B cell (primary cell): ENCODE measurements at places on chromosomes 1 and 21. TPM values are rescaled to one million over a fixed set of nuclear protein-coding genes. Genes with fewer than 3 reads are reported as not detected.

- DNase-seq, result no peak
- no peak overlapping the region for H3K4me3 ChIP-seq
- H3K36me3 ChIP-seq, result no peaks in the 10 kb centered on the region
Measured at GRCh38 chr1:109298666-109299557, 7.9 kb downstream of the MYBPHL start.

Gene FCRL6
- total RNA-seq, result 0.19 TPM in 1 of 2 replicates, not detected in the other

Gene LCE2A
- total RNA-seq, result not detected in 2 replicates

DNA sequence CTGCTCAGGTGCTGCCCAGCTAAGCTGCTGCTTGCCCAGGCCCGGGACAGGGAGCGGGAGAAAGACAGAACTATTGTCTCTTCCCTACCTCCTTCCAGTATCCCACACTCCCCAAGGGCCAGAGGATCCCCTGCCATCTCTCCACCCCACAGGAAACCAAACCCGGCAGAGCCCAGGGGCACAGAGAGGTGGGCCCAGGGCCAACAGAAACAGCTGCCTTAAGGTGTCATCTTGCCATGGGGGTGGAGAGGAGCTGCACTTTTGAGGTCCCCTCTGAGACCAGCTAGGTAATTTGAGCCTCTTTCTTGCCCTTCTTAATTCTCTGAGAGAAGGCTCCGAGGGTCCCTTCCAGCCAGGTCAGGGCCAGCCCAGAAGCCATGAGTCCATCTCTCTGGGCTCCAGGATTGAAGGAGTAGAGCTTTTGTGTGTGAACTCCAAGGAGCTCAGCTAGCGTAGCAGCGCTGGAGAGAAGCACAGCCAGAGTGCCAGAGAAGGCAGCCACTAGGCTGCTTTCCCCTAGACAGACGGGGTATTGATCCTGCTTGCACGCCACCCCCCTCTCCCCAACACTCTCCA lies 9.7 kb upstream of the GPR61 start:
- peaks cover 11% of the 10 kb centered on the region for H3K4me1 ChIP-seq
- no peak overlapping the region for H3K27ac ChIP-seq
- no peaks in the 10 kb centered on the region for H3K36me3 ChIP-seq
- H3K4me3 ChIP-seq, result no peak overlapping the region
- no peaks in the 10 kb centered on the region for H3K27me3 ChIP-seq
- no peak for DNase-seq

- no peaks in the 10 kb centered on the region for H3K36me3 ChIP-seq
- H3K4me1 ChIP-seq, result peaks cover 88% of the 10 kb centered on the region
- DNase-seq, result peak; percentile 64
- H3K27me3 ChIP-seq, result peaks cover 27% of the 10 kb centered on the region
- no peak overlapping the region for H3K27ac ChIP-seq
Measured at GRCh38 chr1:156157506-156157905, 4.1 kb downstream of the SEMA4A start.

DNA sequence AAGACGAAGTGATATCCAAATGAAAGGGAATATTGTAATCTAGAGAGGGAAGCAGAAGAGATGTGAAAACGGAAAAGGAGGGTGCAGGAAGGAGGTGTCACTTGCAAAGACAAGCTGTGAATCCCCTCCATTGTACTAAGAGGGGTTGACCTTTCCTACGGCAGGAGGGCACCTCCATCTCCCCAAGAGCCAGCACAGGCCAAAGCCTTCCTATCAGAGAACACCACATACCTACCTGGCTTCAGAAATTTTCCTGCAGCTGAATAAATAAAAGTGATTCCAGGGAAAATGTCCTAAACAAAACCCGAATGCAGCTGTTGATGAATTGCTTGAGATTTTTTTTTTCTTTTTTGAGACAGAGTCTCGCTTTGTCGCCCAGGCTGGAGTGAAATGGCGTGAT lies 14.3 kb downstream of the KANK4 start:
- no peaks in the 10 kb centered on the region for H3K27me3 ChIP-seq
- no peaks in the 10 kb centered on the region for H3K4me1 ChIP-seq
- no peak overlapping the region for H3K27ac ChIP-seq

DNA sequence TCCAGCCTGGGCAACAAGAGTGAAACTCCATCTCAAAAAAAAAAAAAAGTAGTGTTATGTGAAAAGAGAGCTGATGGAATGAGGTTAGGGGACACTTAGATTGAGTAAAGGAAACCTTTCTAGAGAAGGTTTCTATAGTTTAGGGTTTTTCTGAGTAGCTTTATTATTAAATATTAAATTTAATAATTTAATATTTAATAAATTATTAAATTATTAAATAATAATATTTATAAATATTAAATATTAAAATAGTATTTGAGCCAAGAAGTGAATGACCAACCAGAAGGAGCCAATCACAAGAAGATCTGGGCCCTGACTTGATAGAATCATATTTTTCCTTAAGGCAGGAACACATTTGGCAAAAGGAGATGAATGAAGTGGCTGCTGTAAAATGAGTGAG lies 50.7 kb downstream of the ALG6 start:
- DNase-seq, result no peak
- no peaks in the 10 kb centered on the region for H3K27me3 ChIP-seq
- H3K36me3 ChIP-seq, result peaks cover 12% of the 10 kb centered on the region
- H3K27ac ChIP-seq, result no peak overlapping the region
- H3K4me1 ChIP-seq, result no peaks in the 10 kb centered on the region

- no peaks in the 10 kb centered on the region for H3K36me3 ChIP-seq
- H3K27ac ChIP-seq, result no peak overlapping the region
- no peaks in the 10 kb centered on the region for H3K4me1 ChIP-seq
- no peak overlapping the region for H3K4me3 ChIP-seq
Measured at GRCh38 chr1:167276969-167277368, 56.3 kb downstream of the POU2F1 start.

Gene TRAF3IP3
- 257 and 262 TPM in 2 replicates for total RNA-seq

- H3K27ac ChIP-seq, result no peak overlapping the region
- no peaks in the 10 kb centered on the region for H3K27me3 ChIP-seq
- no peak for DNase-seq
- H3K4me1 ChIP-seq, result no peaks in the 10 kb centered on the region
Measured at GRCh38 chr1:232553050-232553754, 76.7 kb downstream of the SIPA1L2 start.

Gene GPA33
- 0.34 and 0.91 TPM in 2 replicates for total RNA-seq

Gene ADSS2
- 48.4 and 53.4 TPM in 2 replicates for total RNA-seq

DNA sequence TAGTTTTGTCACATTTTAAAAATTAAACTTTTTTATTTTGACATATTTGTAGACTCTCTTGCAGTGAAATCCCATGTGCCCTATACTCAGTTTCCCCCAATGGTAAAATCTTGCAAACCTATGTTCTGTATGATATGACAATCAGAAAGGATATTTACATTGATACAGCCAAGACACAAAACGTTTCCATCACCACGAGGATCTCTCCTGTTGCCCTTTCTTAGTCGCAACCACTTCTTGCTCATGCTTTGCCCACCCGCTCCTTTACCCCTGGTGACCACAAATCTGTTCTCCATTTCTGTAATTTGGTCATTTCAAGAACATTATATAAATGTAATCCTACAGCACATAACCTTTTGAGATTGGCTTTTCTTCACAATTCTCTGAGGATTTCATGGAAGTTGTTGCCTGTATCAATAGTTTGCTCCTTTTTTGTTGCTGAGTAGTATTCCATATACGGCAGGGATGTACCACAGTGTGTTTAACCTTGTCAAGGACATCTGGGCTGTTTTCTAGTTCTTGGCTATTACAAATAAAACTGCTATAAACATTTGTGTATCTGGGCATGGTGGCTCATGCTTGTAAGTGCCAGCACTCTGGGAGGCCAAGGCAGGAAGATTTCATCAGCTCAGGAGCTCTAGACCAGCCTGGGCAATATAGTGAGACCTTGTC lies 14.0 kb upstream of the BATF3 start:
- no peaks in the 10 kb centered on the region for H3K27me3 ChIP-seq
- no peaks in the 10 kb centered on the region for H3K36me3 ChIP-seq
- DNase-seq, result no peak
- H3K4me3 ChIP-seq, result no peak overlapping the region
- no peaks in the 10 kb centered on the region for H3K4me1 ChIP-seq
- H3K27ac ChIP-seq, result no peak overlapping the region

DNA sequence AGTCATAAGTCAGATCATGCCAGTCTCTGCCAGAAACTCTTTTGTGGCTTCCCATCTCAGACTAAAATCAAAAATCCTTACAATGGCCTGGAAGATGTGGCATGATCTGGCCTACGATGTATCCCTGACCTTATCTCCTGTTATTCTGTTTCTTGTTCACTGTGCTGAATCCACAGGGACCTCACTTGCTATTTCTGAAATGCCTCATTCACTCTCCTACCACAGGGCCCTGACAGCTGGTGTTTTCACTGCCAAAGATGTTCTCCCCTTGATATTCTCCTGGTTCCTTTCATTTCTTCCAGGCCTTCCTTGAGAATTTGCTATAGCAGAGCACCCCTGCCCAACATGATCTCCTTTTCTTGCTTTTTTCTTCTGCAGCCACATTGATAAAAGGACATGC lies 1.7 kb downstream of the DNALI1 start:
- H3K27ac ChIP-seq, result no peak overlapping the region
- H3K36me3 ChIP-seq, result no peaks in the 10 kb centered on the region
- peaks cover 3% of the 10 kb centered on the region for H3K27me3 ChIP-seq

GRCh38 chr1:248841702-248842395 lies 3.8 kb downstream of the ZNF672 start:
- H3K27me3 ChIP-seq, result no peaks in the 10 kb centered on the region
- no peak overlapping the region for H3K27ac ChIP-seq
- peak; percentile 42 for DNase-seq
- peaks cover 42% of the 10 kb centered on the region for H3K4me1 ChIP-seq
- H3K36me3 ChIP-seq, result peaks cover 6% of the 10 kb centered on the region

- H3K27me3 ChIP-seq, result no peaks in the 10 kb centered on the region
- DNase-seq, result no peak
- H3K27ac ChIP-seq, result no peak overlapping the region
- no peak overlapping the region for H3K4me3 ChIP-seq
- H3K4me1 ChIP-seq, result peaks cover 19% of the 10 kb centered on the region
- no peaks in the 10 kb centered on the region for H3K36me3 ChIP-seq
Measured at GRCh38 chr1:160374306-160375110, 7.6 kb downstream of the NHLH1 start.

GRCh38 chr1:213264531-213264930 lies 213.5 kb downstream of the RPS6KC1 start:
- H3K27me3 ChIP-seq, result no peaks in the 10 kb centered on the region
- H3K27ac ChIP-seq, result no peak overlapping the region
- no peak overlapping the region for H3K4me3 ChIP-seq
- no peaks in the 10 kb centered on the region for H3K4me1 ChIP-seq

DNA sequence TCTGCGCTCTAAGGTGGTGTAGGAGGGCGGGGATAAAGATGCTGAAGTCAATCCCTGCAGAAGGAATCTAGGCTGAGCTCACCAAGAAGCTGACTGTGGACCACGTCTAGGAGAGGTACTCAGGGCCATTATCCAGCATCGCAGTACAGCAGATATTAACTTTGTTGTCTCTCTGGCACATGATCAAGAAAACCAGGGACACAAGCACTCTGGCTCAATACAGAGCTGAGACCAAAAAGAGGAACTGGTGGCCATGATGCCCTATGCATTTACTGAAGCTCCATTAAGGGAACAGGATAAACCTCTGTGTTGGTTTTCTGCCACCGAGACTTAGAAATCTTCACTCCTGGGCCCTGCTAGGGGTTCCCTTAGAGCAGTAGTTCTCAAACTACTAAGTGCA lies 38.0 kb upstream of the ANGPTL7 start:
- H3K4me3 ChIP-seq, result no peak overlapping the region
- no peaks in the 10 kb centered on the region for H3K4me1 ChIP-seq
- no peaks in the 10 kb centered on the region for H3K36me3 ChIP-seq

Gene GJA4
- not detected in 2 replicates for total RNA-seq

GRCh38 chr1:18817795-18818435 lies 41.5 kb downstream of the TAS1R2 start:
- H3K4me3 ChIP-seq, result no peak overlapping the region
- no peaks in the 10 kb centered on the region for H3K4me1 ChIP-seq
- no peak overlapping the region for H3K27ac ChIP-seq
- no peaks in the 10 kb centered on the region for H3K27me3 ChIP-seq
- H3K36me3 ChIP-seq, result no peaks in the 10 kb centered on the region

Gene HES2
- total RNA-seq, result not detected in 2 replicates

DNA sequence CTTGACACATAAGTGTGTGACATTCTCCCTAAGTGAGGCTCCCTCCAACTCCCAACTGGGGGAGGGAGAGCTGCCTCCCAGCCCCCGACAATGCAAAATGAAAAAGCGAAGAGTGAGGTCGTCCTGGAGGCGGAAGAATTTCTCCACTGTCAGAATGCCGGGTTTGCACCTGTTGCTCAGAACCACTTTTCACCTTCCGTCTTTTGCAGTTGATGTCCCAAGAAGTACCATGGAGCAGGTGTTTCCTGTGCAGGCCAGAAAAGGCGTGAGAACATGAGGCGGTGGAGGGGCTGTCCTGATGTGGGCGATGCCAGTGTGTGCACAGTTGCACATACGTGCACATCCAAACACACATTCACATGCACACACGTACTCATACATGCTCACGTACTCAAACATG lies 158.6 kb upstream of the AJAP1 start:
- H3K4me1 ChIP-seq, result no peaks in the 10 kb centered on the region
- peaks cover 3% of the 10 kb centered on the region for H3K27me3 ChIP-seq
- no peaks in the 10 kb centered on the region for H3K36me3 ChIP-seq
- H3K27ac ChIP-seq, result no peak overlapping the region
- H3K4me3 ChIP-seq, result no peak overlapping the region

DNA sequence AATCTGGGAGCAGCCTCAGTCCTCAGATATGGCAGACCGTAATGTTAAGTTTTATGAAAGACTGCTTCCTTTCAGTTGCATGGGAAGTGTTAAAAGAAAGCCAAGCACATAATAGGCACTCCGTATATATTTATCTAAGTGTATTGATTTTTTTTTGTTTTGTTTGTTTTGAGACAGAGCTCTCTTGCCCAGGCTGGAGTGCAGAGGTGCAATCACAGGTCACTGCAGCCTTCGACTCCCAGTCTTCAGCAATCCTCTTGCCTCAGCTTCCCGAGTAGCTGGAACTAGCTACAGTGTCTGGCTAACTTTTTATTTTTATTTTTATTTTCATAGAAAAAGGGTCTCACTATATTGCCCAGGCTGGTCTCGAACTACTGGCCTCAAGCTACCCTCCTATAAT lies 341.8 kb downstream of the USH2A start:
- no peak for DNase-seq
- H3K4me3 ChIP-seq, result no peak overlapping the region
- H3K27ac ChIP-seq, result no peak overlapping the region
- H3K27me3 ChIP-seq, result no peaks in the 10 kb centered on the region

Gene MIXL1
- total RNA-seq, result 0.68 and 1.7 TPM in 2 replicates

DNA sequence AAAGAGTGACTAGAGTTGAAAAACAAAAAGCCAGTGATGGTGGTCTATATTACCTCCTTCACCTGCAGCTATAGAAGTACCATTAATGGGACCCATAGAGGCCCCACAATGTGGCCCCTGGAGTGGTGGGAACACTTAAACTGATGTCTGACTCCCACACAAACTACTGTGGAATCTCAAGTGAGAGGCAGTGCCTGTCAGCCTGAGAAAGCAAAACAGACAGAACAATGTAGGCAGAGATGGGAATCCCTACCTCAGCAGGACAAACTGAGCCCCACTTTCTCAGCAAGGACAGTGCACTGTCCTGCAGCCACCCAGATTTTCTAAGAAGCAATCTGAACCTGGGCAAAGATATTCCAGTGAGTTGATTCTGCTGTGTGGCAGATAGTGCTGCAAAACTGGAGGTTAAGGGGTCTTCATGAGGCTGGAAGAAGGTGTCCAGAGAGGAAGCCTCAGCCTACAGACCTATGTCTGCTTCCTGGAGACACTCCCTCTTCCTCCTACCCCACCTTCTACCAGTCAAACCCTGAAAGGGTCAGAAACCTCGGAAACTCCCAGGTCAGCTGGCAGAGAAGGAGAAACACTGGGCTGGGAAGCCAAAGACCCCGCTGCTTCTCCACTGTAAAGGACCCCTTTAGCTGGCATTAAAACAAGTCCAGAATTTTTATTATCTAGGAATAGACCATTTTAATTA lies 228.7 kb downstream of the C1orf94 start:
- H3K36me3 ChIP-seq, result no peaks in the 10 kb centered on the region
- no peaks in the 10 kb centered on the region for H3K27me3 ChIP-seq
- H3K27ac ChIP-seq, result no peak overlapping the region
- no peak overlapping the region for H3K4me3 ChIP-seq
